NCI-H774 (cell line): ENCODE measurements at places on chromosomes 6 and 20.

DNA sequence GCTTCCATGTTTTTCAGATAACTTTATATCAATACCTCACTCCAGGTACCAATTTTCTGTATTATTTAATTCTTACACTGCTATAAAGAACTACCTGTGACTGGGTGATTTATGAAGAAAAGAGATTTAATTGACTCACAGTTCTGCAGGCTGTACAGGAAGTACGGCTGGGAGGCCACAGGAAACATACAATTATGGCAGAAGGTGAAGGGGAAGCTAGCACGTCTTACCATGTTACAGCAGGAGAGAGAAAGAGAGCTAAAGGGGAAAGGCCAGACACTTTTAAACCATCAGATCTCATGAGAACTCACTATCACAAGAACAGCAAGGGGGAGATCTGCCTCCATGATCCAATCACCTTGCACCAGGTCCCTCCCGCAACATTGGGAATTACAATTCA lies 119.1 kb upstream of the BMP5 start:
- no peak for DNase-seq

GRCh38 chr6:116268589-116269293 lies 11.0 kb downstream of the TSPYL1 start:
- DNase-seq: peak; percentile 67

DNA sequence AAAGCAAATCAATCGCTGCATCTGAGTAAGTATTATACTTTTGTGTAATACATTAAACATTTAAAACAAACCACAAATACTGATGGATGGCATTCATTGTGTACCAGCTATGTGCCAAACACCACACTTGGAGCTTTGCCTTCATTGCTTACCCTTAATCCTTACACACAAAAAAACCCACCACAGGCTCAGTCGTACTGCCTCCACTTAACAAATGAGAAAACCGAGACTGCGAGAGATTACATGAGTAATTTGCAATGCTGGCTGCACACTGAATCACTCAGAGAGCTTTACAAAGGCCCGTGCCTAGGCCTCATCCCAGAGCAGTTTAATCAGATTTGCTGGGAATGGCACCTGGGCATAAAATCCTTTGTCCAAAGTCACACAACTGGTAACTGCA lies 130.5 kb downstream of the EDN1 start:
- no peak for DNase-seq

DNA sequence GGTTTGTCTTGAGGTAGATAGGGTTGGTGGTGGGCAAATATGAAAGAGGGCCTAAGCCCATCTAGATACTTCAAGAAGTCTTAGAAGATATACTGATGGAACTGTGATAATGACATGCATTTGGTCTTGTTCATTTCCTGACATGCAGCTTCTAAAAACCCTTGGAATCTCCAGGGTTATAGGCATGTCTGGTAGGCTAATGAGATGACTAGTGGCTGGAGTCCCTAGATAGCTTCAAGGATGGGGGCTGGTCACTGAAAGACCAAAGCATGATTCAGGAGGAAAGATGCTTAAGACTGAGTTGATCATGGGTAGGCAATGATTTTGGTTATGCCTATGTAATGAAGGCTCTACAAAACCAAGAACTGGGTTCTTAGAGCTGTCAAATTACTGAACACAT lies 217.9 kb upstream of the MOCS1 start:
- DNase-seq: no peak

- no peak for DNase-seq
Observed at GRCh38 chr6:65110031-65110430, 597.0 kb downstream of the EYS start.
